Suprapubic skin (tissue), 4 donors: ENCODE measurements at places on chromosomes 5 and 9.
A peak's percentile ranks its signal among the peaks of the same experiment; 100 is the strongest.

DNA sequence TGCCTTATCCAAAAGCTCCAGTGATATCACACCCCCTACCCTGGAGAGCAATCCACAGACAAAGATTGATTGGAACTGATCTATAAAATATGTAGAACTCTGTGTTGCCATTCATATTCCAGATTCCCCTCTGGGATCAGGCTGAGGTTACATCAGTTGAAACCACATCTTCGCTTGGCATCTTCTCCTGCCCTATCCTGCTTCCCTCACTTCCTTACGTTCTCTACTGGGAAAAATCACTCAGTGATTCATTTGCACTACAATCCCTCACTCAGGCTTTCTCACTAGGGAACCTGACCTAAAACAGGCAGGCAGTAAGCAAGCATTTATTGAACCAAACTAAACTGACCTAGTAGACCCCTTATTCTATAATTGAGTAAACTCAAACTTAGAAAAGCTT lies 111.7 kb downstream of the ESM1 start:
- DNase-seq, result no peak

DNA sequence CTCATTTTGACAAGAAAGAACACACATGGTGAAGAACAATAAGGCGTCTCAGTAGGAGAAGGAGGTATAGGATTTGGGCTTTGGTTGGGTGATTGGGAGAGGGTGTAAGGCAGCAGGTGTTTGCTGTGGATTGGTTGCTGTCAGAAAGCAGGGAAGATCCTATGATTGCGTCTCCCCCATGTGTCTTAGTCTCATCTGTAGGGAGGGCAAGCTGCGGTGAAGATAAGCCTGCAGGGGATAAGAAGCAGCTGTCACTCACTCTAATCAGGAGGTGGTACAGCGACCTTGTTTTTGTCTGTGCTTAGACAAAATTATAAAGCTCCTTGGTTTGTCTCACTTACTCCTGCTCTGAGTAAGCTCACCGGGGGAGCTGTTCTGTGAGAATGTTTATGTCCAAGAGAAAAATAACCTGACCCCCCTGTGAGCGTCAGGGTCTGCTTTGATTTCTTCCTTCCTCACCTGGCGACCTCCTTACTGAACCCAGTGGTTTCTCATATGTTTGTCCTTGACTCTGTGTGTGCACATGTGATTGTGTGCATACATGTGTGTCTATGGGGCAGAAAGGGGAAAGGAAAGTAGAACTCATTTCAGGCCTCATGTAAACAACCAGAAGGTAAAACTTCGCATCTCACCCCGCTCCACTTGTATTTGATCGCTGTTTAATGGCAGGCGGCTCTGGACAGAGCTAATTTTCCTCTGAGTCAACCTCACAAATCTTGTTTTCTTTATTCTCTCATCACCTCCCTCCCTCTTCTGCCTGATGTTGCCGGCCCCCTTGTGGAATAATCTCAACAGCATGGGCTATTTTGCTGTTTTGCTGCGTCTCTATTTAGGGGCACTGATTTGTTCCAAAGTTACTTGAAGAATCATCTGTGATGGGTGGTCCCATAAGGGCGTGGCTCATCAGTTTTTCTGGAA lies 105.6 kb downstream of the TENT4A start:
- DNase-seq, result no peak

- DNase-seq, result no peak
Observed at GRCh38 chr5:35487233-35488025, 130.2 kb upstream of the SPEF2 start.

- DNase-seq, result no peak
Observed at GRCh38 chr9:88179062-88179521, 40.8 kb upstream of the SPATA31C2 start.

DNA sequence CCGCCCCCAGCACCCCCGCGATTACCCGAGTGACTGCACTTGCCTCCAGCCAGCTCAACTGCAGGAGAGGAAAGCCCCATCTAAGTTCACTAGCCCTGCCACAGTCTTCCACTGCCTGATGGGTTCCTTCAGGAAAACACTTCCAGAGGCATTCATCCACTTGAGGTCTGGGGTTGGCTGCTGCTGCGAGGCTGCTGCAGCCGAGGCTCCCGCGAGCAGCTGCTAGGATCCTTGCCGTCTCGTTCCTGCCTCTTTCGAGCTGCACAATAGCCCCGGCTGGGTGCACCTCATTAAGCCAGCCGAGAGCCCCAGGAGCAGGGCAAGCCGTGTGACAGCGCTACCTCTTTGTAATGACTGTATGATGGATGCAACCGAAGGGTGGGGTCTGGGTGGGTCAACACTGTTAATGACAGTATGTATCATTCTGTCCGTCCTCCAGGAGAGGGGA lies 24.2 kb upstream of the ELAVL2 start:
- no peak for DNase-seq

GRCh38 chr5:173772384-173773059 lies 115.6 kb upstream of the CPEB4 start:
- DNase-seq, result no peak

- no peak for DNase-seq
Observed at GRCh38 chr5:101878190-101878589, 417.9 kb downstream of the SLCO4C1 start.

GRCh38 chr9:126016579-126017290 lies 269.6 kb downstream of the PBX3 start:
- no peak for DNase-seq

DNA sequence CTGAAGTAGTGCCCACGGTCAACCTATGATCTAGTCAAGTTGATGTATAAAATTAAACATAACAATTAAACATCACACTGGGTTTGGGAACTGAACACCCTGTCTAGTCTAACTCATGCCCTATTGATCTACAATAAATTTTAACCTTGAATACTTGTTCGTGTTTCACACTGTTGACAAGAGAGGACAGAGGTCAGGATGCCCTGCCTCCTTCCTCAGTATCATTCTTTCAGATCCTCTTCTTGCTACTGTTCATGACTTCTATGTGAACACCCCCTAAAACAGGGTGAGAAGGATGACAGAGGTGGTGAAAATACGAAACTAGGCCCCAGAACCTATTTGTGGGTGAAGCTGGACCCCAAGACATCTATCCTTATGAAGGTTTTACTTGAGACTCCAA lies 8.1 kb upstream of the MAT2B start:
- DNase-seq, result no peak

- DNase-seq, result no peak
Observed at GRCh38 chr9:86599561-86599960, 245.4 kb upstream of the TUT7 start.

DNA sequence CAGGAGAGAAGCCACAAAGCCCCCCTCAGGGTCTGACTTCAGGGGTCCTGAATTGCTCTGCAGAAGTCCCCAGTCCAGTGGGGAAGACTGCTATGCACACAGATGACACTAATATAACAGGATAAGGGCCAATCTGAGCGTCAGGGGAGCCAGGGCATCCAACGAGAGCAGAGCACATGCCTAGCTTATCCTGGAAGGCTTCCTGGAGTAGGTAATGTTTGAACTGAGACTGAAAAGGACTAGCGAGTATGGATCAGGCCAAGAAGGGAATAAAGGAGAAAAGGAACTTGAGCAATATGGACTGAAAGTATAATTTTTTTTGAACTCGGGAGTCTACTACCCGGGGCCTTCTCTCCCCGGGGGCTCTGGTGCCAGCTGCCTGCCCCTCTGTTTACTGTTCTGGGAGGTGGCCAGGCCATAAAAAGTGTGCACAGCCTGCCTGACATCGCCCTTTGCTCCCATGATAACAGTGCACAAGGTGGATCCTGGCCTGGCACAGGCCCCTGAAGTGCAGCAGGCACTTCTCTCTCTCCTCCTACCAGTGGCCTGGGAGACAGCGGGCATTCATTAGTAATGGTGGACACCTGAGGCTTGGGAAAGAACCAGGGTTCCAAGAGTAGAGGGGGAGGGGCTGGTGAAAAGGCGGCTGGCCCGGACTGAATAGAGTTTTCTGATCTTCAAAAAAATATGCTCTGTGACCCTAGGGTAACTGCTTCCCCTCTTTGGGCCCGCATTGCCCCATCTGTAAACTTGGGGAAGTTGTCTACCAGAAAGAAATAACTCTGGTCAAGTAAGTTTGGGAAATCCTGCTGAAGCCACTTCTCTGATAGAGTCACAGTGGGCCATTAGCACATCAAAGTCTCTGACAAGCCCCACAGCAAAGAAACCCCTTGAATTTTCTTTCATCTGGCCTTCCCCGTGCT lies 4.6 kb upstream of the SLC6A7 start:
- no peak for DNase-seq

- no peak for DNase-seq
Observed at GRCh38 chr9:91256235-91256634, 105.5 kb downstream of the AUH start.

DNA sequence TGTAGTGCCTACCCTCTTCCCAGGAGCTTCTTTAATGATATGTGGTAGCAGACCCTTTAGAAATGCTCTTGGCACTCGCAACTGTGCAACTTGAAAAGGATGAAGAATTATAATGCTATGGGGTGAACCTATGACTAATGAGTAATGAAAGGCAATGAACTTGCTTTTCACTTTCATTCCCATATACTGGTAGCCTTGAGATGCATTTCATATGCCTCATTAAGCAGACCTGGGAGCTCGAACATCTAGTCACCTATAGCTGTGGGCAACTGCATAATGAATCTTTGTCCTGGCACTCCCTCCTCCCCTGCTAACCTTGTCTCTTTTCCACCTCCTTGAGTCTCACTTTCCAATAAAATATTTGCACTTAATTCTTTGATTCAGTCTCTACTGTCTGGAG lies 605.9 kb upstream of the DAB2 start:
- no peak for DNase-seq

GRCh38 chr9:125926936-125927335 lies 179.8 kb downstream of the PBX3 start:
- no peak for DNase-seq

- no peak for DNase-seq
Observed at GRCh38 chr5:144304688-144305087, 134.0 kb downstream of the KCTD16 start.

- no peak for DNase-seq
Observed at GRCh38 chr9:36845844-36846243, 188.2 kb downstream of the PAX5 start.

DNA sequence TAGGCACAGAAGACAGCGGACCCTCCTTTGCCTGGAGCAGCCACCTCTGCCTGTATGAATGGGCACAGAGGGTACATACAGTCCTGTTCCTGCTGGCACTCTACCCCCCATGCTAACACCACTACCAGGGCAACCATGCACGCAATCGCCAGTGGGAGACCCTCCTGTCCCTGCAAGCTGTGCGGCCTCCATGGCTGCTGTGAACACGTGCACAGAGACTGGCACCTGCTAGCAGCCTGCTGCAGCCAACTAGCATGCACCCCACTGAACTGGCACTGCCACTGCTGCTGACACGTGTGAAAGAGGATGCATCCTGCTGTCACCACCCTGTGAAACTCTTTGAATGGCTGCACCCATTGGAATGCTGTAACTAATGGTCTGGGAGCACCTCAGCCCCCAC lies 885.2 kb upstream of the ARRDC3 start:
- no peak for DNase-seq

DNA sequence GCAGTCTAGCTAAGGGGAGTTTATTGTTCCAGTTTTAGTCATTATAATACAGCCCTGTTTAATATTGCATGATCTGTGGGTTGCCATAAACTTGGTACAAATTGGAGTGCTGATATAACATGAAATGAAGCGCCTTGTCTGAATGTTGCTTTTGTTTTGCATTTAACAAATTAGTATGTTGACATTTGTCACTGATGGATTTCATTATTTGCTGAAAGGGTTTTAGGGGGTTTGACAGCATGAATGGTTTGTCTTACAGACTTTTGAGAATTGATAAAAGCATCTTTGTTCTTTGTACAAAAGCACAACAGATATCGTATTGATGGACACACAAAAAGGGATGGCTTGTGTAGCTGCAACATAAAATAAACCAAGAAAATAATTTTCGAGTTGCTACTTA lies 178.3 kb downstream of the AOPEP start:
- no peak for DNase-seq

GRCh38 chr5:96050273-96050880 lies 88.7 kb upstream of the ELL2 start:
- DNase-seq, result no peak

DNA sequence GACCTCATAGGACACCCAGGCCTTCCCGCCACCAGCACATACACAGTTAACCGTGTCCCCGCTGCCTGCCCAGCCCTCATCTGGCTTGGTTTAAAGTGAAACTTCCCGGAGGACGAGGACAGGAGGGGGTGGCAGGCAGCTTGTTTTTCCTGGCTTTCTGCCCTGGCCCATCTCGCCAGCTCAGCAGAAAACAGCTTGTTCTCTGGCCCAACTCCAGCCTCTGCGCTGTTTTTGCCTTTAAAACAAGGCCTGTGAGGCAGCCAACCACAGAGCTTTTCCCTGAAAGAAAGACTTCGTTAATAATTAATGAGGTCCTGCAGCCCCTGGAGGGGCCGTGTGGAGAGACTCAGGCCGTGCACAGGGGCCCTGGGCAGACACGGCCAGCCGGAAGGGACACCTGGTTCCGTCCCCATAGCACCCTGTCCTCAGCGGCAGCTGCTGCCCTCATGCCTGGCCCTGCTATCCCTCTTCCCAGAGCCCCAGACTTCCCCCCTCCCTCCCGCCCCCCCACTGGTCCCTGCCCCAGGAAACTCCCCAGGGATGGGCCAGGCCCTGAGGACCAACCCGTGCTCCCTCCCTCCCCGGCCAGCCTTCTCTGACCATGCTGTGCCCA lies 108.7 kb downstream of the RXRA start:
- DNase-seq, result peak; percentile 96

DNA sequence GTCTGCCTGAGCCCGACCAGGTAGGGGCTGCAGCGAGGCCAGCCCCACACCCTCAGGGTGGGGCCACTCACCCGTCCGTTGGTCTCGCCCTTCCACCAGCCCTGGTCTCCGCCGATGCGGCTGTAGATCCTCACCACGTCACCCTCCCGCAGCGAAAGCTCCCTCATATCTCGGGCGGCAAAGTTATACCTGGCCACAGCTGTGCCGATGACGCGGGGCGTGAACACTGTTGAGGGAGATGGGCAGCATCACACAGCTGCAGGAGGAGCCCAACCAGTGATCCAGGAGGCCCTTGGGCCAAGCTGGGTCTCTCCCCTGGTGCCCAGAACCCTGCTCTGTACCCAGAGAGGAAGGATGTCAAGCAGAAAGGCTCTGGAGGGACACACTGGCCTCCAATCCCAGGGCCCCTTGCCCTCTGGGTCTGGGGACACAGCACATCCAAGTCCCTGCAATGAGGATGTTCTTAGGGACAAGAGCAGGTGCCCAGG lies 30.3 kb upstream of the SARDH start:
- peak; percentile 66 for DNase-seq

DNA sequence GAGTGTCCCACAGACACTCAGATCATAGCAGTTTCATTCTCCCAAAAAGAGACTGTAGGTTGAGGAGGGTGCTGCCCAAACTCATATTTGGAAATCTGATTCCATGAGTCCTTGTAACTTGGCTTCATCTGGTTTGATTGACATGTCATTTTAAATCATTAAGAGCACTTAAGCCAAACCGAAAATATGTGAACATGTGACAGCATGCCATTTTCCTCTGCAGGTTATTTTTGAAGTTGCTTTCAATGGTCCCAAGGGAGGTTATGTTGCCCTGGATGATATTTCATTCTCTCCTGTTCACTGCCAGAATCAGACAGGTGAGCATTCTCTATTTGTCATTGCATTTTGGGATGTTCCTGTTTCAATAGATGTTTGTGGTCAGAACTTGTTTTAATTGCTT lies 87.6 kb downstream of the MAMDC2 start:
- no peak for DNase-seq

- DNase-seq, result peak; percentile 77
Observed at GRCh38 chr5:173328844-173329490, 753 bp upstream of the STC2 start.

GRCh38 chr5:172838151-172838875 lies 4.3 kb downstream of the ERGIC1 start:
- DNase-seq, result no peak

- no peak for DNase-seq
Observed at GRCh38 chr9:112894041-112894440, 3.4 kb upstream of the SLC46A2 start.
